ENCODE measurements at places on chromosomes 13 and 19.

GRCh38 chr13:112732679-112733078 lies 42.8 kb downstream of the ATP11A start:
- DNase-seq = peak; percentile 68

DNA sequence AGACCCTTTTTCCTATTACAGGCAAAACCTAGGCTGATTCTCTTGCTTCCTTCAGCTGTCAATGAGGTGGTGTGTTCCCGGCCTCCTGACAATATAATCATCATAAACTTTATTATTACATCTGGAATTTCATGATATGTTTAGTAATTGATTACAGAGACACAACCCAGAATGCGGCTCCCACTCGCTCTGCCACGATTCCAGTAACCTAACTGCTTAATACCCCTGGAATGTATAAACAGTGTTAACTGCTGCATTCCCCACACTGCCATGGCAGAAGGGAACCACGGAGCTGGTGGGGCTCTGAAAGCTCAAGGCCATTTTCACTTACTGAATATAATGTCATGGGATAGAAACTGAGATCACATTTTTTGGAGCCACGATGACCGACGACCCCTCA lies 17.1 kb downstream of the TSHZ3 start:
- no peak for DNase-seq

GRCh38 chr19:39129116-39129515 lies 3.5 kb downstream of the PAK4 start:
- no peak for DNase-seq

DNA sequence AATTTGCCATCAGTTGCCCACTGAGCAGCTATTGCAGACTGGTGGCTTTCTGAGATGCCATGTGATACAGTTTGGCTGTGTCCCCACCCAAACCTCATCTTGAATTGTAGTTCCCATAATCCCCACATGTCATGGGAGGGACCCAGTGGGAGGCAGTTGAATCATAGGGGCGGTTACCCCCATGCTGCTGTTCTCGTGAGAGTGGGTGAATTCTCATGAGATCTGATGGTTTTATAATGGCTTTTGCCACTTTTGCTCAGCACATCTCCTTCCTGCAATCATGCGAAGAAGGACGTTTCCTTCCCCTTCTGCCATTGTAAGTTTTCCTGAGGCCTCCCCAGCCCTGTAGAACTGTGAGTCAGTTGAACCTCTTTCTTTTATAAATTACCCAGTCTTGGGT lies 34.8 kb upstream of the ANKRD10 start:
- no peak for DNase-seq

GRCh38 chr13:27450921-27451471 lies 632 bp upstream of the MTIF3 start:
- peak; percentile 85 for DNase-seq

DNA sequence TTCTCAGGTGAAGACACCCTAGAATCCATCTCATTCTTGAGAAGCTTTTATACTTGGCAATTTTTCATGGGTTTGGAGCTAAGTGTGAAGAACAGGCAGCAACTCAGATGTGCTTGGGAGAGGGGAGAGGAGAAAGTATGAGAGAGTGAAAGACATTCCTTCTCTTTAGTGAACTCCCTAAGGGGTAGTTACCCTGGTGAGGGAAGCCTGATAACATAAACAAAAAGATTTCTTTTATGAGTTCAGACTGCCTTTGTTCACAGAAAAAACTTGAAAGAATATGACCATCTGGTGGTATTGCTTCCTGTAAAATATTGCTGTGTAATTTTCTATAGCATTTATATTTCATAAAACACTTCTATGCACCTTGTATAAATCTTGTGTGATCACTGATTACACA lies at the start of gene STOML3:
STOML3 (minus strand) TSS at position 139 of the 400 bp plus-strand sequence; CDS start at position 29, 110 bp downstream.
- no peak for DNase-seq

DNA sequence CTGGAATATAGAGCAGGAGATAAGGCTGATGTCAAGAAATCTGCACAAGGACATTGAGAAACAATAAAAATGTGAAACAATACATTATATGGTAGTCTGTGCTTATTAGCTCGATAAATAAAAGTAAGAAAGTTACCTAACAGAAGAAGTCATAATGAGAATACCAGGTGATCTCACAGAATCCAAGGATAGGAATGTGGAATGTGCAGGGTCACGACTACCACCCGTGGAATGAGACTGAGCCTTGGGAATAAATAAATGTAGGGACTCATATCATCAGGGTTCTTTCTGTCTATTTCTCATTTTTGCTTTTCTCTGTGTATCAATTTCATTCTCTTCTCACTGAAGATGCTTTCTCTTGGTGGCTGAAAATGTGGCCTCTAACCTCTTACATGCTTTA lies 26.0 kb upstream of the KBTBD7 start:
- no peak for DNase-seq

DNA sequence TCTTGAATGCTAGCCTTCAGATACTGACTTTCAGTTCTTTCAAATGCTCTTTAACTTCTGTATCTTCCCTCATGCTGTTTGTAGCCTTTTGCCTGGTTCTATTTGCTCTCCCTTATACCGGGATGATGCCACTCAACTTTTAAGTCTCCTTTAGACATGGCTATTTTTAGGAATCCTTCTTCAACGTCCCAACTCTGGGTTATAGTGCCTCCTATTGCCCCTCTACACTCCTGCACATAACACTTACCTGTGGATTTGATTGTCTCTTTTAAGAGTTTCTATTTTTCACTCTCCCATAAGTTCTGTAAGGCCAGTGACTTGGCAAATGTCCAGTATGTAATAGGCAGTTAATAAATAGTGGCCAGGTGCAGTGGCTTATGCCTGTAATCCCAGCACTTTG lies 343.0 kb downstream of the KLF5 start:
- DNase-seq = no peak

DNA sequence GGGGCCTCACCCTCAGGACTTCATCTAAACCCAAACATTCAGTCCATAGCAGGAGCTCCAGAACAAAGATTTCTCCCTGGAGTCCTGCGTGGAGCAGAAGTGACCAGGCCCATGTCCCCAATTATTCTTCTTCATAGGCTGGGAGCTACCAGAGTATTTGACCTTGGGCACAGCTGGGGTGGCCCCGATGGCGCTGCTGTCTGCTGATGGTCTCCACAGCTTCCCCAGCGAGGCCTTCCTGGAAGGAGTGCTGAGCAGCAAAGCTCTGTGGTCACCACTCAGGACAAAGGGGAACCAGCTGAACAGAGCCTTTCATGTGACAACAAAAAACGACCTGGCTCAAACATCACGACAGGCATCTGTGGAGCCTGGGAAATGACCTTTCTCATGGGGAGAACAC lies 62.7 kb upstream of the ARGLU1 start:
- no peak for DNase-seq

GRCh38 chr13:43883631-43884030 lies 3.9 kb downstream of the LACC1 start:
- DNase-seq = no peak

DNA sequence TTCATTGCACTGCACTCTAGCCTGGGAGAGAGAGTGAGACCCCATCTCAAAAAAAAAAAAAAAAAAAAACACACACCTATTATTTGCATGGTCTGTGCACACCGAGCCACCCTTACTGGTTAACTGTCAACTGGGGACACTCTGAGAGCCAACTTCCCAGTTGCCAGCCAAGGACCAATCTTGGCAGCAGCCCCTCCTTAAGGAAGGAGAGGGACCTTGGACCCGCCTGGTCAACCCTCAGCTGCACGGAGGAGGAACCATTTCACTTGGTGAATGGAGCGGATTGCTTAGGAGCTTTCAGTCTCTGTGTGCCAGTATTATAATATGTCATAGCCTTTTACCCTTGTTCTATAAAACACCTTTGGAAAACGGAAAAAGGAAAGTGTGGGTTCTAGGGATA lies 24.9 kb downstream of the MICOS13 start:
- no peak for DNase-seq

DNA sequence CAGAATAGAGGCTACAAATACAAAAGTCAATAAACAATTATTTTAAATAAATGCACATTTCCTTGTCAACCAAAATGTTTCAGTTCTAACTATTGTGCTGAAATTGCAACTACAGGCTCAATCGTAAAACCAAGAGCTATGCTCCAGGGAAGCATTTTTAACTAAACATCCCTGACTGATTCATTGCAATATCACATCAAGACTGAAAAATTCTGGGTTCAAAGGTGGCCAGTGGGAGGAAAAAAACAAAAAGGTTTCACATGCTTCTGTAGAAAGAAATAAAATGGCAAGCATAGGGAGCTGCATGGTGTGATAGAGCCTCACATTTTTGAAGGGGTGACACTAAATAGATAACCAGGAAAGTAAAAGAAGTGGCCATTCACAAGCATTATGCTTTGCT lies 862.8 kb downstream of the PCDH9 start:
- peak; percentile 39 for DNase-seq
